ENCODE measurements at places on chromosomes 5 and 9.

DNA sequence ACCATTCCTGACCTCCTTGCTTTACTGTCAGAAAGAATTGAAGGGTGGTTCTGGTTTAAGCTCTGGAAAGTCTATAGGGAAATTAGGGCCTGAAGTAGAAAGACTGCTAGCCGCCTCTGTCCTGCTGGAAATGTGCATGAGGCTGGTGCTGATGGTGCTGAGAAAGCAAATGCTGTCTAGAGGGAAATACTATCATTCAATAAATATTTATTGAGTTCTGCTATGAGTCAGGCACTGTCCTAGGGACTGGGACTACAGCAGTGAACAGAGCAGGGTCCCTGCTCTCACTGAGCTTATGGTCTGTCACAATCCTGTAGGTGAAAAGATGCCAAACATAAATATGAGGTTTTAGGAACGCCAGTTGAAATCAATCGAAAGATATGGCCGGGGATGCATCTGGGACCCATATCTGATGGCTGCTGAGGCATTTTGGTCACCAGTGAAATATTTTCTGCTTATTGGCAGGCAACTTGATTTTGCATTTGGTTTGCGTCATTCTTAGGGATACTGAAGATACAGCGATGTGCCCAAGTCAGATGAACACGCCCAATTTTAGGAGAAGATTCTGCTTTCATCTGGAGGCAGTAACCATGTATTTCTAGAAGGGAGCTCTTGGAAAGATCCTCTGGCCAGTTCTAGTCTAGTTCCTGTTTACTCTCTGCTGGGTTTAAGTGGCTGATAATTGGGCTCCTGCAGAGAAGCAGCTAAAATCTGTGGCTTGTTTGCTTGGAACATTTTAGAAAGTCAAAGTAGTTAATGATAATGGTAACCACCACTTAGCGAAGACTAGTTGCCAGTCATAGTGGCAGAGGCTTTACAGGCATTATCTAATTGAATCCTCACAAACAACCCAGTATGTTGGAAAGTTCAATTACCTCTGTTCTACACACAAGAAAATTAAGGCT is 73.3 kb downstream of the INSYN2B start:
- DNase-seq, result no peak

DNA sequence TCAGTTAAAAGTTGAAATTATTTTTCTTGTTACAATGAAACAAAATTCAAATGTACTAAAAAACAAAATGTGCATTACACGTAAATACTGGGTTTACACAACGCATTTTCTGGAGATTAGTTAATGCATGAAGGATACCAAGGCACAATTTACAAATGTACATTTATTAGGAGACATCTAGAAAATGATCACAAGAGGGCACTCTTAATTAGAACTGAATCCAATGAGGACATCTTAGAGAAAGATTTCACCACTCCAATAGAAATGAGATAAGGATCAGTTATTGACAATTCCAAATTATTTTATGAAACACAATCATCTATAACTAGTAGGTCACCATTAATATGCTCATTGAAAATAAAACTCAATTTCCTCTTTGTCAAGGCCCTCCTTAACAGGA is 36.6 kb upstream of the CDH12 start:
- no peak for DNase-seq

GRCh38 chr9:72592502-72593403 is 71.3 kb downstream of the TMC1 start:
- peak; percentile 58 for DNase-seq

DNA sequence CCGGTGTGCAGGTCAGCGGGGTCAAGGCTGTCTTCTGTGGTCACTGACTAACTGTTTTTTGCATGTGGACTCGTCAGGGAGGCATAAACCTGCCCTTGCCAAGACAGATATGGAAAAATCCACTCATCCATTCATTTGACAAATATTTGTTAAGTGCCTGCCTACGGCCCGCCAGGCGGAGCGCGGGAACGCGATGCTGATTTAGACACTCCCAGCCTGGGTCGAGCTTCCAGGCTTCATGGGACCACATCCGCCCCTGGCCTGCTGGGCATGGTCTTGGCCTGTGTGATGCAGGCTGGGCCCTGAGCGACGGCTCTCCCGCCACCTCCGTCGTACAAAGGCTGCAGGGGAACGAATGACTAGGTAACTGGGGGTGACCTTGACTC is 18.1 kb downstream of the MYMK start:
- DNase-seq, result no peak

GRCh38 chr5:96662725-96663518 is 746 bp downstream of the CAST start:
- peak; percentile 86 for DNase-seq

GRCh38 chr9:92066168-92066567 is 49.0 kb downstream of the SPTLC1 start:
- DNase-seq, result no peak

DNA sequence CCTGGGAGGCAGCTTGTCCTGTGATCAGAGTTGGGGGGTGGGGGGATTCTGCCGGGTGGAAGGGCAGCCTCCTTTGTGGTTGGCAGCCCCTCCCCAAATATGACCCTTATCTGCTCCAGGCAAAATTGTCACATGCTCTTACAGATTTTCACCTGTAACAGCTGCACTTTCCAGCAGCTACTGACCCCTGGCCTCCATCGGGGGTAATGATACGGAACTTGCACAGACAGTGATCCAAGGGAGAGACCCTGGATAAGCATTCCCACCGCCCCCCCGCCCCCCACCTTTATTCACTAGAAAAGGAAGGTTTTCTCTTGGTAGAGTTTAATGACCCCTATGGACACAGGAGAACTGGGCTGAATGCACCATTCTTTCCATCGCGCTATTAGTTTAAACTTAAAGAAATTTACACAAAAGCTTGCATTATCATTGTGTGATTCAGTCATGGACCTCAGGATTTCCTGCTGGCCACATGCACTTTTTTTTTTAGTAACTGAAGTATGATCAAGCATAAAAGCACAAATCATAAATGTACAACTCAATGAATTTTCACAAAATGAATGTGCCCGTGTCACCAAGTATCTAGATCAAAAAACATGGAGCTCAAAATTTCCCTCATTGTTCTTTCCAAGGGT is 10.7 kb upstream of the ZBTB34 start:
- no peak for DNase-seq

DNA sequence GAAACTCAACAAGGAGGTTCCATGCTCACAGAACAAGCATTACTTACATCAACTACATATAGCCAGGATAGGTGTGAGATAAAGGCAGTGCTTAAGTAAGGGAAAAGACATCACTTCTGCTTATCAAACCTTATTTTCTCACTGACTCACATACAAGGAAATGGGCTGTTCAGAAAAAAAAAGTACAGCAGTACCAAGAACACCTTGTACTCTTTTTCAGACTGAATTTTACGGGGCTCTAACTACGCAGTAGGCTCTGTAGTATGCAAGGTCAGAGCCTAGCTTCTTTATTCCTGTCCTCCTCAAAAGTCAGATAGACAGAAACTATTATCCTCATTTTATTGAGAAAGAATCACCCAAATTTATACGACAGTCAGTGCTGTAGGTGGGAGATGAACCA is 5.8 kb downstream of the PSMB7 start:
- no peak for DNase-seq
